ENCODE measurements at places on chromosomes 2 and 18.
A peak's percentile ranks its signal among the peaks of the same experiment; 100 is the strongest.

GRCh38 chr2:55014962-55015939 lies 35.0 kb downstream of the RTN4 start:
- no peak for DNase-seq

DNA sequence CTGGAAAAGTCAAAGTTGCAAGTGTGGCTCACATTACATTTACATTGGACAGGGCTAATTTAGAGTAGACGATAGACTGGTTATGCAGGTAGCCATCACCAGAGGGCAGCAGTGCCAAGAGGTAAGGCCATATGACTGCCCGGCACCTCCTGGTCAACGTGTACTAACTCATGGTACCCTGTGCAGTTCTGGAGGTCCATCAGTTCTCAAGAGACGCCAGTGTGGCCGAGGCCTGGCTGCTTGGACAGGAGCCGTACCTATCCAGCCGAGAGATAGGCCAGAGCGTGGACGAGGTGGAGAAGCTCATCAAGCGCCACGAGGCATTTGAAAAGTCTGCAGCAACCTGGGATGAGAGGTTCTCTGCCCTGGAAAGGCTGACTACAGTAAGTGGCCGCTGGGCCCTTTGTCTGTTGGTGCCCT lies 65.8 kb upstream of the EML6 start:
- peak; percentile 35 for DNase-seq

- DNase-seq = no peak
Measured at GRCh38 chr2:224127871-224128501, 88.9 kb upstream of the SERPINE2 start.

DNA sequence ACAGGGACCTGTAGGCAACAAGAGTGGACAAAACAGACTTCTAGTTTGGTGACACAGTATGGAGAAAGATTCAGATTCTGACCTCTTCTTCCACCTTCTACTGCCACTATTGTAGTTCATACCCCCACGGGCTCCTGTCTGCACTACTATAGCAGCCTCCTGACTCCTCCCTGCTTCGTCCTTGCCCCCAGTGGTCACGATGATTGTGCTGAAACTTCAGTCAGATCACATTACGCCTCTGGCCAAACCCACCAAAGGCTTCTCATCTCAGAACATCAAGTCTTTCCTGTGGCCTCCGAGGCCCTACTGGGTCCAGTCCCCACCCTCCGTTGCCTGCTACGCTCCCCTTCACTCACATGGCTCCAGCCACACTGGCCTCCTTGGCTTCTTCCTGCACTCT lies 147.6 kb downstream of the CYP26B1 start:
- DNase-seq = no peak

- DNase-seq = no peak
Measured at GRCh38 chr2:235495373-235496238, 1.8 kb downstream of the AGAP1 start.

DNA sequence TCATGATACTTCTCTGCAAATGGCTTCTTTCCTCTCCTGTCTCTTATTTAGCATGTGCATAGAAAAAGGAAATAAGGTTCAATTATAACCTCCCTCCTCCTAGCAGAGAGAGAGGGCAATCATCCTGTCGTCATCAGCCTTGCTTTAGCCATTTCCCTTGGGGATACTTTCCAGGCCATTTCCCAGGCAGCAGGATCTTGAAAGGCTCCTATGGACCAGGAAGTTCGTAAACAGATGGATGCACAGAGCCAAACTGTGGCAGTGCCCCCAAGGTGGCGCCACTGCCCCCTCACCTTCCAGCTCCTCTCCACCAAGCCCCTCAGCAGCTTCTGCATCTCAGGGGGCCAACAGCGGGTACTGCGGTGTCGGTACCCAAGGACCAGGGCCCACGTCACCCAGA lies 157.4 kb downstream of the DTNA start:
- peak; percentile 27 for DNase-seq

- DNase-seq = no peak
Measured at GRCh38 chr18:58977801-58978200, 113.1 kb downstream of the ZNF532 start.

- no peak for DNase-seq
Measured at GRCh38 chr18:21745231-21745630, 4.6 kb downstream of the MIB1 start.

- DNase-seq = no peak
Measured at GRCh38 chr2:233865838-233866237, 2.3 kb downstream of the MSL3B start.

GRCh38 chr2:215702116-215702902 lies 266.4 kb upstream of the FN1 start:
- no peak for DNase-seq

DNA sequence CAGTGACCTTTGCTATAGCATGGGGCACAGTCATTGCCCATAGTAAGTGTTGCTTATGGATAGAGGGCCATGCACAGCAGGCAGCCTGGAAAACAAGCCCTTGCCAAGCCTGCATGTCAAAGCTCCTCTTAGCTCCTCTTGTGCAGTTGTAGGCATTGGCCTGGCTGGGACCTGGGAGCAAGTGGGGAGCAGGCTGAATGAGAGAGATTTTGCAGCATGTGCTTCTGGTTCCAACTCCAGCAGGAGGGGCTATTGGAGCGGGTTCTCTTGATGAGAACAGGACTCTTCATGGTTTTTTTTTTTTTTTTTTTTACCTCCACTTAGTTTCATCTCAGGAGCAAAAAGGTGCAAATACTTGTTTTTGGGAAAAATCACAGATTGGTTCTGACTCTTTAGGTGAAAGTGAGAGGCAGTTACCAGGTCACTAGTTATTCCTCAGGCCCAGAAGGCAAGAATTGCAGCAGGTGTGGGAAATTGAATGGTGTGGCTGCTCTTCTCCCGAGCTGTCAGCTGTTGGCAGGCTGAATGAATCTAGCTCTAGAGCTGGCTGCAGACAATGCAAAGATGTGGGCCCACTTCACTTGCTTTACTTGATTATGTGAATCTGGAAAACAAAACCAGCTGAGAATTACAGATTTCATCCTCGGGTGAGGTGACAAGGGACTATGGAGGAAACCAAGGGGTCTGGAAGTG lies 95.9 kb downstream of the MAP4K4 start:
- DNase-seq = peak; percentile 61

DNA sequence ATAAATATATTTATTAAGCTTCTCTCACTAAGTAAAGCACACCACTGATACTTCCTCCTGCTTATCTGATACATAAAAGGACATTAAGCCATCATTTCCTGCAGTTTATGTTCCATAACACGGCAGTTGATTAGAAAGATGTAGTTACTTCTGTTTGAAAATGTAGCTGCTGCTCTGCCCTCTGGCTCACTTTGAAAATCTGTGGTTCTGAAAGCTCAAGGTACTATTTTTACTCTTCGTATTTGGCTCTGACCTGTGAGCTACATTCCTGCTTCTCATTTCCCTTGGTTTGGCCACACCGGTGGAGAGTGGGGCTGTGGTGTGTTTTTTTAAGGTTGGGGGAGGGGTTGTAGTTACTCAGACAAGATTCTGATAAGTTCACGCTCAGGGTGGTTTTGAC lies 12.8 kb upstream of the TTN start:
- no peak for DNase-seq

DNA sequence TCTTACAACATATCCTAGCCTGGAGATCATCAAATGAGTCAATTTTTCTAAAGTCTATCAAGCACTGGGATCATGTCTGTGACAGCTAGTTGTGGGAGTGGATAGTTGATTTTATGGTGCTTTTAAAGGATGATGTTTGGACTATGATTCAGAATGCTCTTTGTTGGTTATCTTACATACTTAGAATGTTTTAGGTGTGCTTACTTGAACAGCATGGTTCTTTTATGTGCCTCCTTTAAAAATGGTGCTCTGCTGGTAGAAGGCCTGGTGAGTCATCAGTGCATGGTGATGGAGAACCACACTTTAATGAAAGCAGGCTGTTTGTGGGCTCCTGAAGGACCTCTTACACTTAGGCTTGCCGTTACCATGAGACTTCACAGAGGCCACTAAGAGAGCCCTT lies 682.7 kb upstream of the FANCL start:
- DNase-seq = no peak

DNA sequence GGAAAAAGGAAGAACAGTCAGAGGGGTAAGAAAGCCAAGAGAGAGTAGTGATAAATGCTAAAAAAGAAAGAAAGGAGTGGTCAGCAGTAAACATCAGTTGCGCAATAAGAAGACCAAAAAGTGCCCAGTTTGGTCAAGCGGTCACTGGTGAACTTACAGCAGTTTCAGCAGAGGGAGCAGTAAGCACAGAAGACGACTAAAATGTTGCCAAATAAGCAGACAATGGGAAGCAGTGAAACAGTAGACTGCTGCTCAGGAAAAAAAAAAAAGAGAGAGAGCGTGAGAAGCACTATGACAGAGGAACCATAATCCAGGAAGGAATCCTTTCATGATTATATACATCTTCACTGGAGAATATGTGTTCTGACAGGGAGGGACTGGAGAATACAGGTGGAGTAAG lies 45.8 kb downstream of the DNAJC10 start:
- no peak for DNase-seq

Measured in NT2/D1 (cell line).